NCI-H524 treated with DMSO at 0.1 percent for 48 hours (cell line): ENCODE measurements at places on chromosomes 11 and 22.

DNA sequence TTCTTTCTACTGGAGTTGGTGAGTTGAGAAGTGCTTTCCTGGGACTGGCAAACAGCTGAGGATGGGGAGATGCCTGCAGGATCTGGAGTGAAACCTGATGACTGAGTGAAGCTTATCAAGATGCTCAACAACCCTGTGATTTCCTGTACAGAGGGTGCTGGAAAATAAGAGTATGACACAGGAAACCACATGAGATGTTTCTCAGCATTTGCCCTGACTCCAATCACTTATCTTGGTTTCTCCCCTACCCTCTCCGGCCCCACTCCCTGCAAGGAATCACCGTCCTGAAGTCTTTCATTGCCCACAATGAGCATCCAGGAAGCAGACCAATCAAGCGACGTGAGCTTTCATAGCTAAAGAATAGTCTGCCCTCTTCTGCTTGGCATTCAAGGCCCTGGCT is at the start of gene MRGPRX2:
TSS of gene MRGPRX2 (minus strand) at position 89 of the 400 bp plus-strand sequence. CDS start 4,315 bp downstream, outside the sequence.
- no peak for DNase-seq

- DNase-seq, result no peak
These were observed 2.0 kb upstream of the NRXN2 start for GRCh38 chr11:64724863-64725532.

GRCh38 chr11:20048246-20048645 is 112.0 kb downstream of the DBX1 start:
- DNase-seq, result no peak

DNA sequence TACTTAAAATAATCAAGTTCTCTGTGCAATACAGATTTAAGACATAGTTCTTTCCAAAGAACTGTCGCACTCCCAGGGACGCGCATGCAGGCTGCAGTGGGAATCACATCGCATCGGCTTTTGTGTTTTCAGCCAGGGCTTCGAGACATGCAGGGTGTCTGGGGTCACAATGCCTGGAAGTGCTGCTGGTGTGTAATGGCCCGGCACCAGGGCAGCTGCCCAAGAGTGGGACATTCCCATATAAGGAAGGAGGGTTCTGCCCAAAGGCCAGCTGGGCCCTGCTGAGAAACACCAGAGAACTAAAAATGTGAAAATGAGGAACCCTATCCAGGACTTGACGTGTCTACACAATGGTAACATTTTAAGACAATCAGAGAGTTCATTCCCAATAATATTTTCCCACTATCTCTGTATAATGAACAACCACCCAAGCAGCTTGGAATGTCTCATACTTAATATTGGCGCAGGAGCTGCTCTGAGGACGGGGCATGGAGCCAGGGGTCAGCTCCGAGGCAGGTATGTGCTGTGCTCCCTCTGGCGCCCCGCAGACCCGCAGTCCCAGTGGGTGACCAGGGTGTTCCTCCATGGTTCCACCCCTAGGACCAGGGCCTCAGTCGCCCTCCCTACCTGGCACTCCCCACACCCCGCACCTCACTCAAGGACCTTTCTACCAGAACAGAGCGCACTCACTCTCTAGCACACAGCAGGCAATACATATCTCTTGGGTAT is 11.3 kb downstream of the MCAT start:
- DNase-seq, result no peak

- no peak for DNase-seq
These were observed 11.4 kb downstream of the AASDHPPT start for GRCh38 chr11:106088896-106089295.

DNA sequence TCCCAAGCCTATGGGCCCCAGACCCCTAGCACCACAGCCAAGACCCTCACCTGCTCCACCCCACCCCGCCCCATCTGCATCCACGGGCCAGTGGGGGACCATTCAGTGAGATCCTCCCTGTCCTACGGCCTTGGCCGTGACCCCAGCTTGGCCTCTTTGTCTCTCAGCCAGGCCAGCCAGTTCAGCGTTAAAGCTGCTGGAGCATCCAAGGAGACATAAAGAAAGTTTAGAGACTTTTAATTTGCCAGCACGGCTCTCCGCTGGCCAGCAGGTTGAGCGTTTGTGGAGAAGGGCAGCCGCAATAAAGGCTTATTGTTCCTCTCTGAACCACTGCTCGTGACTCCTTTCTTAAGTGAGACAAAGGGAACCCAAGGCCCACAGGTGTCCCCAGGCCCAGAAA is 49.3 kb upstream of the LMO1 start:
- DNase-seq, result no peak

- peak; percentile 1 for DNase-seq
These were observed 42.6 kb upstream of the APOA1 start for GRCh38 chr11:116879800-116880625.

DNA sequence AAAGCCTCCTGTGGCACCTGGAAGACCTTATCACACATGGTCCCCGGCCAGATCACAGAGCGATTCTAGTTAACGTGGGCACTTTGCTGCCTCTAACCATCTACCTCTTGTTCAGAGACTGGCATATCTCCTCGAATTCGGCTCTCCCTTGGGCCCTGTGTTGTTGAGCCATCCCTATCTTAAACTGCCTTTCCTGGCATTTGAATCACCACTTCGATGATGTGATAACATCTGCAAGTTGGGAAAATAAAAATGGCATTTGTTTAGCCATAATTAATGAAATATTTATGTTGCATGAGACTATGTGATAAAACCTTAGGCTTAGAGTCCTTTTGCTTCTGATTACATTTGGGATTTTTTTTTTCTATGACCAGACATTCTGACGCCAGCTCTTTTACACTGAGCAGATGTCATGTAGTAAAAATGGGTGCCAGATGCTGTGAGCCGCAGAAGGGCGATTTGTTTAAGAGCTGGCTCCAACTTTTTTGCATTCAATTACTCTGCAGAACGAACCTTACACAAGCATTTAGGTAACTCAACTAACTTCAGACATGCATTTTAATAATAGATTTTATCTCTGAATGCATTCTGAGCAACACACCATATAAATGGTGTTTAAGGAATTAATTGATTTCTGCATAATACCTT is 58.5 kb upstream of the PARVA start:
- peak; percentile 93 for DNase-seq

DNA sequence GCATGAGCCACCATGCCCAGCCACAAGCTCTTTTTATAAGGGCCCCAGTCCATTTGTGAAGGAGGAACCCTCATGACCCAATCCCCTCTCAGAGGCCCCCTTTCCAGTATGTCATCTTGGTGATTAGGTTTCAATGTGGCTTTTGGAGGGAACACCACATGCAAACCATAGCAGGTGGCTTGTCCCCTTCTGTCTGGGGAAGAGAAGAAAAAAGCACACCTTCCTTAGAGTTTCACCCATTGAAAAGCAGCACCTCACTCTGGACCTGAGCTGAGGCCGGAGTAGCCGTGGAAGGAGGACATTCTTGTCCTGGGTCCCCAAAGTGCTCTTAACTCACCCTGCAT is 25.4 kb downstream of the NEAT1 start:
- no peak for DNase-seq

DNA sequence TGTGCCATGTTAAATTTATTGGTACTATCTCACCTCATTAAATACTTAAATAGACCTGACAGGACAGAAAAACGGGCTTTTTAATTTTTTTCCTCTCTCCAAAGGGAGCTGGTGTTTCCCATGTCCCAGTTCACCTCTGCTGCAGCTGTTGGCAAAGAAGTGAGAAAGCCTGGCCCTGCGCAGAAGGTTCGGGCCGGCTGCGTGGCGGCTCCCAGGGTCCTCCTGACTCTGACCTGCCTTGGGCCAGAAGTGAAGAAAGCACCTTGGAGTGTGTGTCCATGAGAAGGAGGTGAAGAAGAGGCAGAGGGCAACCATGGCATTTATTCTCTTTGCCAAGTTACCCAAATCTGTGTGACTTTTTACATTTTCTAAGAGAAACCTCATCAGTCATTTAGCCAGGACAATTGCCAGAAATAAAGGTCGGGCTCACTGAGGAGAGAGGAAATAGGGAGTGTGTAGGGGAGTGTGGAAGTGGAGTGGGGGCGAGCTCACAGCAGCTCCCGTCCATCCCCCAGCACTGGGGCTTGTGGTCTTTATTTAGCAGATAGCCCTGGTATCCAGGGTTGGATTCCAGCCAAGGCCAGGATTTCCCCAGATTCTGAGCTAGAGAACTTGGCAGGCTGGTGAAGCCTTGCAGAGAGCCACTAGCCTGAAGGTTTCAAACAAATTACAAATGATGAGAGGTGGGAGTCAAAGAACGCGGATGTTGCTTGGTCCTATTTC is 102.4 kb upstream of the CADM1 start:
- DNase-seq, result no peak

- no peak for DNase-seq
These were observed 43.7 kb downstream of the KREMEN1 start for GRCh38 chr22:29116397-29117123.

GRCh38 chr22:24030186-24030702 is 19.1 kb downstream of the CABIN1 start:
- no peak for DNase-seq

DNA sequence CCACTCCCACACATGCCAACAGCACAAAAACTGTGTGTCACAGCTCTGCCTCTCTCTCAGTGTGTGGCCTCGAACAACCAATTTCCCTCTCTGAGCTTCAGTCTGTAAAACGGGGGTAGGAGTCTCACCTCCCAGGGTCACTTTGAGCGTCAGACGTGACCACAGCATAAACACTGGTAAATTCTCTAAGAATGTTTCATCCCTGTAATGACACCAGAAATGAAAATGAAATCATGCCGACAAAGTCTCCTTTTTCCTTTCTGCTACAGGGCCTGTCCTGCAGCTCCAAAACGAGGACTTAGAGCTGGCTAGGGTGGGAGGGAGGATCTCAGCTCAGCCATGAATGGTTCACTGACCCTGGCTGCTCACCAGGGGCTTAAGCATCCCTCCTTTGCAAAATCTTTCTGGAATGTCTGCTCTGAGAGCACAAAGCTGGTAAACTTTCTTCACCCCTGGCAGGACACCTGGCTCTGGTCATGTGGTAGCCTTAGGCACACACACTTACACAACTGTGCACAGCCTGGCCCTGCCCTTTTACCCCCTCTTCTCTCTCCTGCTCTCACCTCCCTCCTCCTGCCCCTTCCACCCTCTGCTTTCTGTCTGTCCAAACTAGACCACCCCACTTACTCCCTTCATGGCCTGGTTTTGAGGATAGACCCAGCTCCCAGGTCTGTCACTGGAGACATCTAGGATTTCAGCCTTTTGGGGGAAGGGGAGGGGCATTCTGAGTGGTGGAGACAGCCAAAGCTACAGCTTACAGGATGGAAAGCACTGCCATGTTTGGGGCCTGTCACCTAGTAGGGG is 12.3 kb upstream of the TSKU start:
- no peak for DNase-seq
